SW480 (cell line): ENCODE measurements at places on chromosomes 13 and 19.

GRCh38 chr13:52447354-52447753 lies 3.1 kb downstream of the VPS36 start:
- DNase-seq, result no peak

GRCh38 chr19:38846097-38846496 lies 3.7 kb downstream of the HNRNPL start:
- no peak for DNase-seq

DNA sequence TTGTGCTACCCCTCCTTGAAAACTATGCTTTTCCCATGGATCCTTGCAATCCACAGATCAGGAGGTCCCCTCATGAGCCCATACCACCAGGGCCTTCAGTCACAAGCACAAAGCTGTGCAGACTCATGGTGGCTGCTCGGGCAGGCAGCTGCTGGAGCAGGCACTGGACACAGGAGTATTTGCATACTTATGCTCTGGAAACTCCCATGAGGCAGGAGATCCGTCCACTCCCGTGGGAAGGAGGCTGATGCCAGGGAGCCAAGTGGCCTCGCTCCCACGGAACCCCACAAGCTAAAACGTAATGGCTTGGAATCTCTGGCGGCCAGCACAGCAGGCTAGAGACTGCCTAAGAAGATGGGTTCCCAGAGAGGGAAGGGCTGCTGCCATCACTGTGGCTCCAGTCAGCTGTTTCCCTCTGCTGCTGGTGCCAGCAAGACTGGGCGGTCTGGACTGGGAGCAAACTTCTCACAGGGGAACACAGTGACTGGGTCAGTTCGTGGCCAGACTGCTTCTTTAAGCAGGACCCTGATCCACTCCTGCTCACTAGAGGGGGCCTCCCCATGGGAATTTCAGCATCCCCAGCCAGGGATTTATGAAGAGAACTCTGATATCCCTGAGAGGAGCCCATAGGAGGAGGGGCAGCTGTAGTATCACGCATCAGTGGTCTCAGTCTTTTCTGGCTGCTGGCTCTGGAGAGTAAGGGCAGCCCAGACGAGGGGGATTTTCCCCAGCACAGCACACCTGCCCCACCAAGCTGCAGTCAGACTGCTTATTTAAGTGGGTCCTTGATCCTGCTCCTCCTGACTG lies 370.3 kb upstream of the ATXN8OS start:
- DNase-seq, result no peak

GRCh38 chr19:36950335-36951119 lies 34.4 kb downstream of the ZNF568 start:
- no peak for DNase-seq

DNA sequence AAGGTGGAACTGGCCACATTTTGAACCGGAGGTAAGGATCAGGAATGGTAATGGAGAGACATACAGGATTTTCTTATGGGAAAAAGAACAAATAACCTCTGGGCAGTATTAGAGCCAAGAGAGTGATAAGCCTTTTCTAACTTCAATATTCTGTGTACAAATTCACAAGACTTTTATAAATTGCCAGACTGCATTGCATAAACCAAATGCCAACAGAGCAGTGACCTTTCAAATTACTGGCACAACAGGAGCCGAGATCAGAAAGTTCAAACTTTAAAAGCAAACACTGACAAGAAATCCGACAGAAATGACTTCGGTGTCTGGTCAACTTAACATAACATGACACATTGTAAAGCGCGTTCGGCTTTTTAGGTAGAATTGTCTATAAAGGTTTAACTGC lies 737.1 kb downstream of the GPC5 start:
- DNase-seq, result no peak

DNA sequence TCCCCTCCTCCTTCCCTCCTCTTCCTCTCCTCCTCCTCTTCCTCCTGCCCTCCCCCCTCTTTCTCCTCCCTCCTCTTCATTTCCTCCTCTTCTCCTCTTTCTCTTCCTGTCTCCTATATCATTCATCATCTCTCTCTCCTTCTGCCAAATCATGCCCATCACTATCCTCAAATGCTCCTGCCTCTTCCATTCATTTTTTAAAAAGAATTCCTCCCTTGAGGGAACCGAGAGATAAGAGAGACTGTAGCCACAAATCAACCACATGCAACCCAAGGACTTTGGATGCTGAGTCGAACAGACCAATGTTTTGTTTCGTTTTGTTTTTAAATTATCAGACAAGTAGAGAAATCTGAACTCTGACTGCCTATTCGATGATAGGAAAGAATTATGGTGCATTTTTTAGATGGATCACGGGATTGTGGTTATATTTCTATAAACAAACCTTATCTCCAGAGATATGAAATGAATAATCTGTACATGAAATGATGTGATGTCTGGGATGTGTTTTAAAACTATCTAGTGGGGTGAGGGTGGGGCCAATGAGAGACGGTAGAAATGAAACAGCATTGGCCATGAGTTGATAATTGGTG lies 9.5 kb upstream of the ZNF541 start:
- no peak for DNase-seq

DNA sequence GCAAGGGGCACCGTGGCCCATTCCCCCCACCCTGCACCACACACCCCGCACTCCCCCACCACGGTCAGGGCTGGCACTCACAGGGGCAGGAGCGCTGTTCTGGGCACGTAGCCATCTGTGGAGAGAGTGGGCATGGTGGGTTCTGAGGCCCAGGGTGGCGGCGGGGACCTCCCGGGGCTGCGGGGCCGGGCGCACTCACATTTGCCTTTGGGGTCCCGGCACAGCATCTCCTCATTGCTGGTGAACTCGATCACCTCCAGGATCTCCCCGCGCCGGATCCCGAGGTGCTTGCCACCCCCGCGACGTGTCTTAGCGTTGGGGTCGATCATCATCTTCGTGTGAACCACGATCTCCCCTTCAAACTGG lies 12.1 kb downstream of the PRAM1 start:
- no peak for DNase-seq

DNA sequence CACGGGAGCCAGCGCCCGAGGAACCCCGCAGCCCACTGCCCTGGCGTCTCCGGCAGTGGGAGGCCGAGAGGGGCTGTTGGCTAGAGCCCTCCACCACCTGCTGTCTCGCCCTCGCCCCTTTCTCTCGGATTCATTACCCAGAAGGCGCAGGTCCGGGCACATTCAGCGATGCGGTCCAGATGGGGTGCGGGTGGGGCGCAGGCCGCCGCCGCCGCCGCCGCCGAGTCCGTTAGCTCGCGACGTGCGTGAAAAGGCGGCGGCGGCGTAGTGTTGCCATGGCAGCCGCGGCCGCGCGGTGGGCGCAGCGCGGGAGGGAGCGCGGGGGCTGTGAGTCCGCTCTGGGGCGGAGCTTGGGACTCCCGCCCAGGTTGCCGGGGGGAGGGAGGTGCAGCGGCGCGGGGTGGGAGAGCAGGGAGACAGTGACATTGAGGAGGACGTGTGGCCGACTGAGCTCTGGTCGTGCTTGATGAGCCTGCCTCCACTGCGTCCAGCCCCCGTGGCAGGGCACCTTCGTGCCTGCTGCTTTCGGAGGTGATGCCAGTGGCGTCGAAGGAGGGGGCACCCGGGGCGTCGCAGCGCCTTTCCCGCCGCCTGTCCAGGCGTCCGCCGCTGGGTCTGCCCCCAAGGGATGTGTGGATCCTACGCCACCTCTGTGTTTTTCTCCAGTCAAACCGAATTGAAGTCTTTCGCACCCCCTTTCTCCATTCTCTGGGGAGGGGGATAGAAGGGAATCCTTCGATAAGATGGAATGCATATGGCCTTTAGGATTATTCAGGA lies at the start of gene KATNAL1:
KATNAL1 (minus strand) TSS at position 358 of the 777 bp plus-strand sequence. CDS start 23,774 bp downstream, outside the sequence.
- peak; percentile 78 for DNase-seq

GRCh38 chr13:98284679-98285078 lies 107.6 kb upstream of the RNF113B start:
- DNase-seq, result no peak

DNA sequence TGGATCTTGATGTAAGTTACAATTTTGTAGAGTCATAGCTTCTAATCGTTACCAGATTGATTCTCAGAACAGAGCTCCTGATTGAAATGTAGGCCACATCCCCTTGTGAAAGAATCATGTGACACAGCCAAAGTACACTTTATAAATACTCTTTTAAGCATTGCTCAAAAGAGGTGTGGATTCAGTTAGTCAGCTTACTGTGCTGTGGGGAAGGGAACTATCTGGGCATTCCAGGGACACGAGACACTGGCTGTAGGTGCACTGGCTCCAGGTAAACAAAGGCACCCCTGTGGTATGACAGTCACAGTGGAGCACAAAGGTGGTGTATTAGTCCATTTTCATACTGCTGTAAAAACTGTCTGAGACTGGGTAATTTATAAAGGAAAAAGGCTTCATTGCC lies 222.8 kb downstream of the LIG4 start:
- no peak for DNase-seq

- DNase-seq, result no peak
Measured at GRCh38 chr13:27792393-27793218, at the start of gene GSX1. TSS of gene GSX1 (plus strand) at chr13:27792483. CDS start at chr13:27792691, 208 bp downstream.

DNA sequence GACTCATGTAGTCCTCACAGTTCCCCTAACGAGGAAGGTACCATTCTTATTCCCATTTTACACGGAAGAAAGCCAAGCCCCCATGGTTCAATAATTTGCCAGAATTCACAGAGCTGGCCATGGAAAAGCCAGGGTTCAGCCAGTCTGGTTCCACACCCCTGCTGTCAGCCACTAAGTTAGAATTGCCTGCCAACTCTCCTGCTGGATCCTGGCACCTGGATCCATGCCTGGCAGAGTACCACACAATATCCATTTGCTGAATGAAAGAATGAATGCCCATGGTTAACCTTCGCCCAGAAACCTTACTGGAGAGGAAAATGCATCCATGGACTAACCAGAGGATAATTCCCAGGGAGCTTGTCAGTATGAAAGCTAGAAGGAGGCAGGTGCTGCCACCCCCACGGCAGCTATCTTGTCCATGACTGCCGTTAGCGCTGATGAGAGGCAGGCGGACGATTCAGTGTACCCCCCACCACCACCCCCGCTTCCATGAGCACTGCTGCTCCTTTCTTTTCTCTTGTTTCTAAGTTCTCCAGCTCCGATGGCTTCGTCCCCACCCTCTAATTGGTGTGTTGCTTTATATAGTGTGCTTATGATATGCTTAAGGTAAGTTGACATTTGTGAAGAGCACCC lies 114.5 kb downstream of the SLC7A1 start:
- no peak for DNase-seq

- no peak for DNase-seq
Measured at GRCh38 chr13:40031031-40031430, 375.6 kb downstream of the COG6 start.

DNA sequence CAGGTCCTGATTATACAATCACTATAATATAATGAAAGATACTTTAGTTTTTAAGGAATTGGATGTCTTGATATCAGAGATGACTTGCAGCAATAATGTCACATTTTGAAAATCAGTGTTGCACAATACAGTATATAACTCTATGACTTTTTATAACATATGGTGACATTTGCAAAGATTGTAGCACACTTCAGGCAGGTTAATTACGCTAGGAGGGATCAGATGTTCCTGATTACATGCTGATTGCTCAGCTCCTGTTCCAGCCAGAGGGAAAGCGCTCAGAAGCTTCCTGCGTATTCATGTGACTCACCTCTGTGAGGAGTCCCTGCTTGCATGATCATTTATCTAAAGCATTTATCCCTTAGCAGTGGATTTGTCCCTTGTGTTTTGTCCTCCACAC lies 265.6 kb downstream of the GPC5 start:
- no peak for DNase-seq

DNA sequence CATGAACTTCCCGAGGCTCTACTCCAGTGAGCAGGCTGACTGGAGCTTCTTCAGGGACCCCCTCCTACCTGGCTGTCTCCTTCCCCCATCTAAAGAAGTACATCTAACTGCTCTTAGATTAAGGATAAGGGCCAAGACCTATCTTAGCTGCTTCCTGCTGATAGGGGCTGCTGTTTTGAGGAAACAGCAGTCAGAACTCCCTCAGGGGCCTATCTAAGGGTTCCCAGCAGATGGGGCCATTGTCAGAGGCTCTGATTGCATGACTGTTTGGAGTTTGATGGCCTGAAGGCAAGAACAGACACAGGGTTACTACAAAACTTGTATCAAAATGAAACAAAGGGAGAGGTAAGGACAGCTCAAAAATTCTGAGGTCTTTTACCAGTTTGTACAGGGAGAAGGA lies 2636.9 kb upstream of the PCDH20 start:
- no peak for DNase-seq

DNA sequence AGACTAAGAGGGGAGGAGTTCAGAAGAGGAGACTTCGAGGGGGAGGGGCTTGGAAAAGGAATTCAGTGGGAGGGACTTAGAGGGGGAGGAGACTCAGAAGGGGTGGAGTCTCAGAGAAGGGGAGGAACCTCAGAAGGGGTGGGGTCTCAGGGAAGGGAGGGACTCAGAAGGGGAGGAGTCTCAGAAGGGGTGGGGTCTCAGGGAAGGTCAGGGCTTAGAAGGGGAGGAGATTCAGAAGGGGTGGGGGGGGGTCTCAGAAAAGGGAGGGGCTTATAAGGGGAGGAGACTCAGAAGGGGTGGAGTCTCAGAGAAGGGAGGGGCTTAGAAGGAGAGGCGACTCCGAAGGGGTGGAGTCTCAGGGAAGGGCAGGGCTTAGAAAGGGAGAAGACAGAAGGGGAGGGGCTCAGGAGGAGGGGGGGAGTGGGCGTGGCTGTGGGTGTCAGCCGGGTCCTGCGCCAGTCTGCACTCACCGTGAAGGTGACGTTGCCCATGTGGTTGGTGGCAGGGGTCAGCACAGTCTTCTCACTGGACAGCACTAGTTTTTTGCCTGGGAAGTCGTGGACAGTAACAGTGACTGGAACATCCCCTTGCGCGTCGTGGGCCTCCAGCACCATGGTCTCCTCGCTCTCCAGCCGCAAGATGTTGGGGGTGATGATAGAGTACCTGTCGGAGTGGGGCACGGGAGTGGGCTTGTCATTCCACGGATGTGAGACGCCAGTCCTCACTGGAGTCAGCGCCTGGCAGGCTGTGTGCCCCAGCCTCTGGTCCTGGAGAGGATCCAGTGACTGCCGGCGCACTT lies 1.5 kb downstream of the C3 start:
- DNase-seq, result no peak

- no peak for DNase-seq
Measured at GRCh38 chr13:62556978-62557377, 1141.3 kb upstream of the PCDH20 start.

GRCh38 chr13:59666504-59666903 lies 497.2 kb downstream of the DIAPH3 start:
- no peak for DNase-seq

DNA sequence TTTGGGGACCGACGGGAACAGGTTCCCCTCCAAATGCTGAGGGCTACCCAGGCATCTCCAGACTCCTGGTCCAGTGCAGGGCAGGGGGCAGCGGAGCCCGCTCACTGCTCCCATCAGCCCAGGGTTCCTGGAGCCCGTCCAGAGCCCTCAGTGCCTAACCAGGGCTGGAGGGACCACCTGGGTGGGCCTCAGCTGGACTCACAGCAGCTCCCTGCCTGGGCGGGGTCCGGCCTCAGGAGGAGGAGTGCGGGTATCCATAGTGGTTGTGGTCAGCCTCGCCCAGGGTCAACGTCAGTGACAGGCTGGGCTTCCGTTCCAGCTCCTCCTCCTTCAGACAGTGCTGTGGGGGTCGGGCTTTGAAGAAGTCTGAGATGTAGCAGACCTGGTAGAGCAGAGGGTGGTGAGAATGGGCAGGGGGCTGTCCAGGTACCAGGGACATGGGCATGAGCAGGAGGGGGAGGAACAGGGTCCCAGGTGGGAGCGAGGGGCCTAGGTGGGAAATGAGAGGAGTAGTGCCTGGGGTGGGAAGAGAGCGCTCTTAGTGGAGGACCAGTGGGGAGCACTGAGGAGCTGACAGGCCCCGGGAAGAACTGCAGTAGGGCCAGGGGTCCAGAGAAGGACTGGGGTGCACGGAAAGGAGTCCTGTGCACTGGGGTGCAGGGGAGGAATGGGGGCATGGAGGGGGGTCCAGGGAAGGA lies 9.9 kb downstream of the PLPP2 start:
- no peak for DNase-seq
